ENCODE measurements at places on chromosomes 4 and X. TPM values are rescaled to one million over a fixed set of nuclear protein-coding genes. Genes with fewer than 3 reads are reported as not detected.

DNA sequence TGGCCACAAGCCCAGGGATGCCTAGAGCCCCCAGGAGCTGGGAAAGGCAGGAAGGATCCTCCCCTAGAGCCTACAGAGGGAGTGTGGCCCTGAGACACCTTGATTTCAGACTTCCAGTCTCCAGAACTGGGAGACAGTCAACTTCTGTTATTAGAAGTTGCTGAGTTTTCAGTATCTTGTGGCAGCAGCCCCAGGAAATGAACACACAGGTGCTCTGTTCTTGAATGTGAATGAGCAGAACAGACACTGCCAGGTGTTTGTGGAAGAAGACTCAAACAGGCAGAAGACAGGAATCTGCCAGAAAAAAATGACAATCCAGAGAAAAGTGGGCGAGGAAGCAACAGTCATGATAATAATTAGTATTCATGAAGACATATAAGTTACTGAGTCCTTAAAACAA lies 64.5 kb upstream of the STS start:
- DNase-seq = no peak

- DNase-seq = no peak
Measured at GRCh38 chrX:107107459-107107858, 11.2 kb downstream of the RBM41 start.

- no peak for DNase-seq
Measured at GRCh38 chr4:173346074-173346473, 11.9 kb upstream of the HMGB2 start.

- no peak for DNase-seq
Measured at GRCh38 chrX:46636223-46636622, 62.7 kb downstream of the CHST7 start.

GRCh38 chr4:46506876-46507275 lies 116.9 kb upstream of the GABRA2 start:
- DNase-seq = no peak

DNA sequence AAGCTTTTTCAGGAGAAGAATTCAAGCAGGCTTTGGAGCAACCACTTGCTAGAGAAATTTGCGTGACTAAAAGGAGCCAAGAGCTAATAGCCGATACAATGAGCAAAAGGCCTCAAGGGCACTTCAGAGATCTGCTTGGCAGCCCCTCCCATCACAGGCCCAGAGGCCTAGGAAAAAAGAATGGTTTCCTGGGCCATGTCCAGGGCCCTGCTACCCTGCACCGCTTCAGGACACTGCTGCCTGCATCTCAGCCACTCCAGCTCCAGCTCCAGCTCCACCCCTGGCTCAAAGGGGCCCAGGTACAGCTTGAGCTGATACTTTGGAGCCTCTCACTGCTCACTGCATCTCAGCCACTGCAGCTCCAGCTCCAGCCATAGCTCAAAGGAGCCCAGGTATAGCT lies 98.9 kb downstream of the FAM13A start:
- no peak for DNase-seq

- DNase-seq = peak; percentile 18
Measured at GRCh38 chr4:8079031-8079885, 79.4 kb downstream of the ABLIM2 start.

GRCh38 chr4:33334416-33334815 lies 2614.2 kb downstream of the PCDH7 start:
- DNase-seq = no peak

GRCh38 chr4:9969526-9970398 lies 51.5 kb downstream of the SLC2A9 start:
- no peak for DNase-seq

- no peak for DNase-seq
Measured at GRCh38 chrX:31219174-31219573, 147.3 kb upstream of the FTHL17 start.

DNA sequence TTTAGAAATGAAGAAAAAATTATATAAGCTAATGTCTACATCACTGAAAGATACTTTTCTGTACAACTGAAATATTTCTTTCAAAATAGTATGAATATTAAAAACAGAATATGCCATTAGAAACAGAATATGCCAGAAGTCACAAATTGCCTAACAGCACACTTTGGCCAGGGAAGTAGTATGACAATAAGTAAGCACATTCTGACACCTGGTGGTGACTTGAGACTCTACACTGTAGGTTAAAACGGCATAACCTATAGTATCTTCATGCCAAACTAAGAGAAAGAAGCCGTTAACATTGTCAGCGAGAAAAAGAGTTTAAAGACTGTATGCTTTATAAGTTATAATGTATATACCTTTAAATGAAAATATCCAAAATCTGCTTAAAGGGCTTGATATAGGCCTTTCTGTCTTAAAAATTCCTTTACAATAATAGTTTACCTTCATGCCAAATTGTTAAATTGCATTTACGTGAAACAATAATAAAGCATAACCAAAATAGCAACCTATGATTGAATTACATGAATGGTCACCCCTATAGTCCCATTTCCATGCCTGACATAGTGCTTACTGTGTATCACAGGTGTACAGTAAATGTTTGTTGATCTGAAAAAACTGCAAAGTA lies 32.8 kb downstream of the FAM13A start:
- DNase-seq = peak; percentile 77

DNA sequence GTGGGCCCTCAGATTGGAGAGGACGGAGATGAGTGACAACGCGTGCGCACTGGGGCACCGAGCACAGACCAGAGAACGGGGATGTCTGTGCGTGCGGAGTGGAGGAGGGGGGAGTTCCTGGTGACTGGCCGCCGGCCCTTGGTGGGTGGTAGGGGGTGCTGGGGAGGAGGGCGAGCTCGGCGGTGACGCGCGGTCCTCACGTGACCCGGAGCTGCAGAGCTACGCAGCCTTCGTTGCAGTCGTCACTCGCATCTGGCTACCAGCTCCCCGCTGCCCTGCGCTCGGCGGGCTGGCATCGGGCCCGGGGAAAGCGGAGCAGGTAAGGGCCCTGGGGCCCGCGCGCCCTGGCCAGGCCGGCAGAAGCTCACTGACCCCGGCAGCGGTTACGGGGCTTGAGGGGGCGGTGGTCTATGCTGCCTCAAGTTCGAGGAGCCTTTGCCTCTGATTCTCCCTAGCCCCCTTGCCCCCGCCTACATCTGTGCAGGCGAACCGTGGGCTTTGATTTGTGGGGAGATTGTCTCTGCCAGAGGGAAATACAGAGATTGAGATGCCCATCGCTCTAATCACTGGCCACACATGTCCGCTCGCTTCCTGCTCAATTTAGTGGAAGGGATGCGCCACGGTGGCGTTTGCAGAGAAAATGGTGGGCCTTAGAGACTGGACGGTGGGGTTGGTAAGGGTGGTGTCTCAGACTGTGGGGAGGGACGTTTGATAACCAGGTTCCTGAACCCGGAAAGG lies at the start of gene ARMCX4:
TSS of gene ARMCX4 (plus strand) at position 245 of the 738 bp plus-strand sequence. CDS start 3,134 bp downstream, outside the sequence.
- peak; percentile 20 for DNase-seq

DNA sequence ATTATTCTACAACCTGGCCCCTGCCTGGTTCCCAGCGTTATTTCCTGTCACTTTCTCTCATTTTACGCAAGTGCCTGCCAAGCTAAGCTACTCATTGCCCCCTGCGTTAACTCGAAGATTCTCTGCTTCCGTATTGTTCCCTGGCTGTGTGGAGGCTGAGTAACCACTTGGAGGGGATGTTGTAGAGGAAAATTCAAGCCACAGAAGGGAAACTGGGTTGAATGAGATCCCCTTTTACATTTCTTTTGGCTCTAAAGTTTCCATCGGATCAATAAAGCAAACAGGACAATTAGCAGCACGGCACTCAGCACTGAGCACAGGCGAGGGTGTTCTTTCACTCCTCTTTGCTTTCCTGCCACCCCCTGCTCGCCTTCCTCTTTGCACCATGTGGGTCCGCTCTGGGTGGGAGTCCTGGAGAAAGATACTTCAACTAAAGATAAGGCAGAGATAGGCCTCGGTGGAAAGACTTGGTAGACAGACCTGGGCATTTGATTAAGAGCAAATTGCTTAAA lies 4.2 kb upstream of the TMSB4X start:
- DNase-seq = peak; percentile 79

DNA sequence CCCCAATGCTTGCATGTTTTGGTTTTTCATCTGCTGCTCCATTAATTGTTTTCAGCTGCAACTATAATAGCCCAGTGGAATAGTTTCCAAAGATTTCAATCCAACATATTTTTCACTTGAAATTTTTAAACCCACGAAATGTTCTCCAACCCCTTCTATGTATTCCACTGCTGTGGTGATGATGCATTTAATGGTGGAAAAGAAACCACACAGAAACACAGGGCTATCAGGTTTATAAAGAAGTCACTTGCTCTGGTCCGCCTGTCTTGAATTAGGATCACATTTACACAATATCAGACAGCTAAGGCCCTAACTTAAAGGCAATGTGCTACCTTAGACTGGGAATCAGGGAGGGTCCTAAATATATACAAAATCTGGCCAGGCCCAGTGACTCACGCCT lies 35.0 kb downstream of the OPHN1 start:
- no peak for DNase-seq

DNA sequence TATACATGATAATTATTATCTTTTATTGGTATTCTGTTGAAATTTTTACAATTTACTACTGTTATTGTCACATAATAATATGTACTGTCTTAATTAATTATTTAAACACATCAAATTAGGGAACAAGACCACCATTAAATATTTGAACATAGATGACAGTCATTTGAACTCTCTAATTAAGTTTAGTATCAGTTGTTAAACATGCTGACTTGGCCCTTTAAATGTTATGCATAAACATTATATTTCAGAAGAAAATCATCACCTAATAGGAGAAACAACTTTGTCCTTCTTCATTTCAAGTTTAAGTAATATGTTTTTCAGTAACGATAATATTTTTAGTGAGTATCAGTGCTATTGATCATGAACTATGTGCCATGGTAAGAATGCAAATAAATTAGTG lies 623.5 kb upstream of the GNPDA2 start:
- no peak for DNase-seq

DNA sequence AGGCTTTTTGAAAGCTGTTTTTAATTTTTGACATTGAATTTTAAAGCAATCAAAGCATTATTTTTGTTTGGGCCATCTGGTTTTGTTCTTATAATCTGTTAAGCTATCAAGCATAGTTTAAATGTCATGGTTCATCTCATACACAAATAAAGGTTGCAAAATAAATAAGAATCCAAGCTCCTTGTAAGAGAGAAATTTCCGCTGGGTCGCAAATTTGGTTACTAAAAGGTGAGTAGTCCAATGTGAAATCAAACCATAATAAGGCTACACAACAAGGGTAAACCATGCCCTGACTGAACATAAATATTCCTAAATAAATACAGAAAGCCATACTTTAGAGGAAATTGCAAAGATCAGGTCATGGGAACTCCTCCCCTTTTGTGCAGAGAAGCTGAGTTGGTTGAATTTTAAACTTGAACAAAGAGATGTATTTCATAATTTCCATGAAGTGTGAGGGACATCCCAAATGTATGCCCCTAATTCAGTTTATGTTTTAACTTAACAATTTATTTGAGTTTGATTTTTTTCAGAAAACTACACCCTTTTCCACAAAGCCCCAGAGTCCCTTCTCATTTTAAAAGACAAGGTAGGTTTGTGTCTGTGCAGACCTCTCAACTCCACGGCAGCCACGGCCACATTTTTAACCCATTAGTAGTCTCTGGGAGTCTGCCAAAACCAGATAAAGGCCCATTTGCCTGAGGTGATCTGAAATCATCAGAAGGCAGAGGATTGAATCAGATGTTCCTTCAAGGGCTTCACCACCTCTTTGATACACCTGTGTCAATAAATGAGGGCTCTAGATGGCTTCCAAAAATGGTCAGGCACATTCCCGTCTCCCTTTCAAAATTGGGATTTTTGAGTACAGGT lies 85.2 kb downstream of the PLAC1 start:
- DNase-seq = no peak

DNA sequence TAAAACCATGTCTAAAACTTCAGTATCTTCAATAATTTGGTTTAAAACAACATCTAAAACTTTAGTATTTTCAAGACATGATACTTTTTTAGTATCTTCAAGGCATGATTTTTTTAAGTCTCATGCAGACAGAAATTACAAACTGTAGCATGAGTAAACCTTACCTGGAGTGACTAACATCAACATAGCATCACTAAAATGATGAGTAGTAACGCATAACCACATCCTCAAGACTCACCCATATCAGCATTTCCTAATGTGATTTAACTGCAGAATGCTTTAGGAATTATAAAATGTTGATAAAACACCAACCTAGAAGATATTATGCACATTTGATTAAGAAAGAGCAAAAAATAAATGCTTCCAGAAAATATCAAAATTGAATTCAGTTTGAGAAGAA lies 19.7 kb upstream of the EDNRA start:
- no peak for DNase-seq

GRCh38 chrX:115493015-115493414 lies 68.0 kb upstream of the PLS3 start:
- peak; percentile 4 for DNase-seq

DNA sequence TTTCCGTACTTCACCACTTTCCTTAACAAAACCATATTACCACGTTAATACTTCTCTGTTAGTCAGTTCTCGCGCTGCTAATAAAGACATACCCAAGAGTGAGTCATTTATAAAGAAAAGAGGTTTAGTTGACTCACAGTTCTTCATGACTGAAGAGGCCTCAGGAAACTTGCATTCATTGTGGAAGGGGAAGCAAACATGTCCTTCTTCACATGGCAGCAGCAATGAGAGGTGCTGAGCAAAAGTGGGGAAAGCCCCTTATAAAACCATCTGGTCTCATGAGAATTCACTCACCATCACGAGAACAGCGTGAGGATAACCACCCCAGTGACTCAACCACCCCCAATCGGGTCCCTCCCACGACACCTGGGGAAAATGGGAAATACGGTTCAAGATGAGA lies 289.8 kb upstream of the CLNK start:
- DNase-seq = no peak

DNA sequence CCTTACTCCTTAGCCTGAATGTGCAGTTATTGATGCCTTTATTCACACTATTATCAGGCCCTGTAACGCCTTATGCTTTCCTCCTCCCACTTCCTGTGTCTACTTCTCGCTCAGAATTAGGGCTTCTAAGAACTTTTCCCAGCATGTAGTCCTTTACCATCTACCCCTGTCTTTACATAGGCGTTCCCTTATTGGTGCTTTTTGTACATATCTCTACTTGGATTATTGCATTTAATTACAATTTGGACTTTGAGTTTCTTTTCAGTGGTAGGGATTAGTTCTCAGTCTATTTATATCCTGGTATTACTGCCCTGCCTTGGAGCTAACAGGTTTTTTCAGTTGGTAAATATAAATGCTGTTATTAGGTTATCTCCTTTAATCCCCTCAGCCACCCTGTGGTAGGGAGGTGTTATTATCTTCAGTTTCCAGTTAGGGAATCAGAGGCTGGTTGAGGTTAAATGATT lies 84.0 kb downstream of the RBPJ start:
- DNase-seq = no peak

DNA sequence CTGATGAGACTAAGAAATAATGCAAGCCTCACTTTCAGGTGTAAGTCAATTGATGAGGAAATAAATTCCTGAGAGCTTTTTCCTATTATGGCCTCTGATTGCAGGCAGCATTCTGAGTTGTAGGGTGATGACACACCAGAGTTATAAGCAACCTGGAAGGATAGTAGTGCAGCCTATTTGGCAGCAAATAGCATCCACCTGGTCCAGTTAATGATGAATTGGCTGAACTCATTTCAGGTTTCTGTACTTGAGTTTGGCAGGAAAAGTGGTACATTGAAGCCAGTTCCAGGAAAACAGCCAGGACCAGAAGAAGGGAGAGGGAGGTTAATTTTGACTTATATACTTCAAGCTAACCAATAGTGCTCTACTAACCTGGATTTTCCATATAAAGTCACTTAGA lies 316.8 kb downstream of the NAF1 start:
- no peak for DNase-seq

TMEM144 gene
- 2.1 TPM for total RNA-seq

SOD3 gene
- total RNA-seq = not detected

PRSS12 gene
- 17.8 TPM for total RNA-seq

LRIT3 gene
- total RNA-seq = under 0.01 TPM

APLN gene
- 13.9 TPM for total RNA-seq

LRP2BP gene
- 0.51 TPM for total RNA-seq

GPC4 gene
- total RNA-seq = 0.13 TPM

TLR1 gene
- total RNA-seq = 5.3 TPM

Data from dermis microvascular lymphatic vessel endothelial cell (primary cell).